Left lung (tissue), 14 donors: ENCODE measurements at places on chromosomes 16 and 17. TPM values are rescaled to one million over a fixed set of nuclear protein-coding genes. Genes with fewer than 3 reads are reported as not detected.

DNA sequence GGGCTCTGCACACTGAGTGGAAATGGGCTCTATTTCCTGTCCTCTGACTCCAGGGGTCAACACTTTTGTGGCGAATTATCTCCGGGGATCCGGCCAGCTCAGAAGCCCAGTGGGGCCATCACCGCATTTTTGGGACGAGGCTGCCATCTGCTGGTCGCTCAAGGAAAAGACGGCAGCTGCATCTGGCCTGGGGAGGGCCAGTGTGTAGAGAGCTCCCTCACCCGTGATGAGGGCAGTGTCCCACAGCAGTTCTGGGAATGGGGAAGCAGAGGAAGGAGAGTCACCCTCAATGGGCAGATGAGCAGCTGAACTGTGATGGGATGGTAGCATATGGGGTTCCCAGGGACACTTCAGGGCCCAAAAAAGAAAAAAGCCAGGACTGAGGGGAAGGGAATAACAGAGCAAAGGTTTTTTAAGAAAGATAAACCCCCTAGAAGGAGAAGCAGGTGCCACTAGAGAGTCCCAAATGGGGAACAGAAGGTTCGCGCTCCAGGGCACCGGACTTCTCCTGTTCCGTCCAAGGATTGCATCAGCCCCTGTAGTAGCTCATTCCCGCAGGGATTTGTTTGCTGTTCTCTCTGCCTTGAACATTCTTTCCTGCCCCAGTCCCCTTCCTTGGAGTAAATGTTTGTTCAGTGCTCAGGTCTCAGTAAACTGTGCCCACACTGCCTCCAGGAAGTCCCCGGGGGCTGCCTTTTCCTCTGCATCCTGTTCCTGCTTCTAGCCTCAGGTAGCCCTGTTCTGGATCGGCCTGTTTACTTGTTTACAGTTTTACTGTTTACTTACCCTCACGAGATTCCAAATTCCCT is 9.3 kb upstream of the ABCC12 start:
- no peak overlapping the region for H3K4me3 ChIP-seq
- H3K36me3 ChIP-seq = no peaks in the 10 kb centered on the region
- H3K27ac ChIP-seq = peak overlapping the region; percentile 54
- peak; percentile 83 for DNase-seq

GRCh38 chr16:51143196-51143977 is 7.7 kb downstream of the SALL1 start:
- H3K27me3 ChIP-seq = peaks cover 76% of the 10 kb centered on the region
- H3K27ac ChIP-seq = no peak overlapping the region
- DNase-seq = no peak
- H3K4me3 ChIP-seq = no peak overlapping the region
- no peaks in the 10 kb centered on the region for H3K4me1 ChIP-seq
- no peaks in the 10 kb centered on the region for H3K36me3 ChIP-seq

DNA sequence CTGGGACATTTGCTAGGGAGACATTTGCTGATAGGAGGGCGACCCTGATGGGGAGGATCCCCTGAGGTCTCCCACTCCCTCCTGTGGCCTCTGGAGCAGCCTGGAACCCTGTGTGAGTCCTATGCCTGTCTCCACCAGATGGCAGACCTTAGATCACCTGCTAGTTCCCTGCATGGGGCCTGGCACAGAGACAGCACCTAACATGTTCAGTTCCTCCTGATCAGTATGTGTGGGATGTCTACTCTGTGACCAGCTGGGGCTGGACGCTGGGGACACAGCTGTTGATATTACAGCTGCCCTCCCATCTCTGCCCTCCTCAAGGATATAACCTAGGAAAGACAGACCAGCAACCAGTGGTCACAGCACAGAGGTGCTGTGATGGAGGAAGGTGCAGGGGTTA is 1.1 kb upstream of the ADCY7 start:
- H3K36me3 ChIP-seq = no peaks in the 10 kb centered on the region
- no peak overlapping the region for H3K27ac ChIP-seq
- DNase-seq = no peak
- no peak overlapping the region for H3K4me3 ChIP-seq

DNA sequence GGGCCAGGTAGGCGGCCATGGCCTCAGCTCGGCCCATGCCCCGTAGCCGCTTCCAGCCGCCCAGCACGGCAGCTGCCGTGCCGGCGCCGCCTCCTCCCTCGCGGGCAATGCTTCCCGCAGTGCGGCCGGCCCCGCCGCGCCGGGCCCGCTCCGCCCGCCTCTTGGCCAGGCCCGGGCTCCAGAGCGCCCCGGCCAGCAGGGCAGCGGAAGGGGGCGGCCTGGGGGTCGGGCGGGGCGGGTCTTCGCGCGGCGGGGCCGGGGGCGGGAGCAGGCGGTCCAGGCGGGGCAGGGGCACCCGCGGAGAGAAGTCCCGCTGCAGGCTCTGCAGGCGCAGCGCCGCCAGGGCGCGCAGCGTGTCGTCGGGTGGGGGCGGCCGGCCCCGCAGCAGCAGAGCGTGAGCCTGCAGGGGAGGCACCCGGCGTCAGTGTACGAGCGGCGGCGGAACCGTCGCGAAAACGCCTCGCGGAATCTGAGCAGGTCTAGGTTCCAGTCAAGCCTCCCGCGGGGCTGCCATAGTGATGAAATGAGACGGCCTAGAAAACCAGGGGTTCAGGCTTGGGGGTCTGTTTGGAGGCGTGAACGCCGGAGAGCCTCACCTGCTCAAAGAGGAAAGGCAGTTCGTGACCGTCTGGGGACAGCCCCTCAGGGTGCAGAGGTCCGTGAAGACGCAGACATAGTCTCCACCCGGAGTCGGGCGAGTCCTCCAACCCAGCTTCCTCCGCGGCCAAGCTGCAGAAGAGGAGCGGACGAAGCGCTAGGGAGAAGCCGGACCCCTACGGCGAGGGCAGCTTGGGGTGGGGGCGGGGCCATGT is 6.6 kb downstream of the PLEKHH3 start:
- H3K27me3 ChIP-seq = no peaks in the 10 kb centered on the region
- peak overlapping the region; percentile 20 for H3K4me3 ChIP-seq

The TMEM114 gene
- total RNA-seq = not detected

DNA sequence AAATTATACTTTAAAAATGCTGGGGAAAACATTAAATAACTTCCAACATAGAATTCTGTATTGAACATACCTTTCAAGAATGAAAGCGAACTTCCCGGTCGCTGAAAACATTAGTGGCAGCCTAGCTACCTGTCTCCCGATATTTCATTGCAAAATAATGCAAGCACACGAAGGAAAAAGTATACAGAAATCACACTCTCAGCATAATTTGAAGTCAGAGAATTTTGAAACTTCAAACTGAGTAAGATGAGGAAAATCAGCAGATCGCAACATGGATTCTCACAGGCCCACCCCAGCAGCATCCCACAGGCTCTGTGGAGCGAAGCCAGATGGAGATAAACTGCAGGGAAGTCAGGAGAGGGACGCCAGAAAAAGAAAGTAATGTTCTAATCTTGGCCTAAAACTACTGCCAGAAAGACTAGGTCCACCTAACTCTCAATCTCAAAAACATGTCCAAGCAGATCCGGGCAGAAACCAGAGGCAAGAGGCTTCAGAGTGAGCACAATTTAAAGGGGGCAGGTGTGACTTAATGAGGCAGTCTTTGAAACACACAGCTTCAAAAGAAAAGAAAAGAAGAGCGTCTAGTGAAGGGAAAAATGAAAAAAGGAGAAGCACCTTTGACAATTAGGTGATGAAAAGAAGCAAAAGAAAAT is 4.8 kb upstream of the GOSR1 start:
- DNase-seq = no peak
- peaks cover 1% of the 10 kb centered on the region for H3K36me3 ChIP-seq
- no peak overlapping the region for H3K4me3 ChIP-seq
- no peak overlapping the region for H3K27ac ChIP-seq
- no peaks in the 10 kb centered on the region for H3K27me3 ChIP-seq

- no peaks in the 10 kb centered on the region for H3K27me3 ChIP-seq
- DNase-seq = peak; percentile 42
- no peak overlapping the region for H3K4me3 ChIP-seq
- H3K27ac ChIP-seq = no peak overlapping the region
- peaks cover 26% of the 10 kb centered on the region for H3K4me1 ChIP-seq
Observed at GRCh38 chr17:81101614-81102306, 63.5 kb upstream of the PVALEF start.

DNA sequence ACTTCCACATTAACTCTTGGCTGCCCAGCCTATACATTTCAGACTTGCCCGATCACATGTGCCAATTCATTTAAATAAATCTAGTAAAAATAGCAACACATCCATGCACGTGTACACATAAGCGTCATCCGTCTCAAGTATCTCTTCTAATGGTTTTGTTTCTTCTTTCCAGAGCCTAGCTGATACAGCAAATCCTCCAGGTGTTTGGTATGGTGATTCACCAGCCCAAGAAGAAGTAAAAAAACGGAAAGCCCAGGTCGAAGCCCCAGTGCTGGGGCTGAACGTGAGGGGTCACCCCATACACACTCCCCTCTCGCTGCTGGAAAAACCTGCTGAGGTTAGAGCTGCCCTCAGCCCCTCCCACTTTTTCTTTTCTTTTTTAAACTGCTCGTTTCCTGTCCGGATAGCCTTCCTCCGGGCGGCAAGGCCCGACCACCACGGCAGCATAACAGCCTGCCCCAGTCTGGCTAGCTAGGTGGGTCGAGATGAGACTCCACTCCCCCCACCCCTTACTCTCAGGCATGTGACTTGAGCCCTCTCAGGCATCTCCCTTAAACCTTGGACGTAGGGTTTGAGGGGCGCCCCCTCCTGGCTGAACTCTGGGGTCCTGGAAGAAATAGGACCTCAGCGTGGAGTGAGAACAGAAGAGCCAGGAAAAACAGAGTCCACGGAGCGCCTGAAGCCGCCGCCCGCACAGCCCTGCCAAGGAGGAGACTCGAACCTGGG is 13.9 kb upstream of the OR1F1 start:
- no peak for DNase-seq
- no peaks in the 10 kb centered on the region for H3K36me3 ChIP-seq
- peaks cover 100% of the 10 kb centered on the region for H3K27me3 ChIP-seq
- no peak overlapping the region for H3K4me3 ChIP-seq
- peaks cover 25% of the 10 kb centered on the region for H3K4me1 ChIP-seq

GRCh38 chr17:52035336-52035915 is 123.1 kb downstream of the CA10 start:
- no peaks in the 10 kb centered on the region for H3K4me1 ChIP-seq
- H3K27ac ChIP-seq = no peak overlapping the region
- DNase-seq = no peak

DNA sequence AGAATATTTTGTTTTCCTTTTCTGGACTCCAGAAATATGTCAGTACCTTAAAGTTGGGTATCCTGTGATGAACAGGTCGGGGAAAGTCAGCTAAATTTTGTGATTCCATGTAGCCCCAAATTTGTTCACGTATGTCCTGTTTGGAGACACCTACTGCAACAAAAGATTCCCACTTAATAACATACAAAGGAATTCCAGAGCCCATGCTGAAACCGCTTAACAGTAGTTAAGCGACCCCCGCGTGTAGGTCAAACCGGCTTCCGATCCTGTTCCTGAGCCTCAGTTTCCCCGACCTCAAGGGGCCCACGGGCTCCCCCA is 477 bp downstream of the MTHFSD start:
- H3K4me1 ChIP-seq = peaks cover 17% of the 10 kb centered on the region
- no peaks in the 10 kb centered on the region for H3K27me3 ChIP-seq
- DNase-seq = no peak
- H3K36me3 ChIP-seq = no peaks in the 10 kb centered on the region

The LRRC37B gene
- total RNA-seq = 11.4 TPM

DNA sequence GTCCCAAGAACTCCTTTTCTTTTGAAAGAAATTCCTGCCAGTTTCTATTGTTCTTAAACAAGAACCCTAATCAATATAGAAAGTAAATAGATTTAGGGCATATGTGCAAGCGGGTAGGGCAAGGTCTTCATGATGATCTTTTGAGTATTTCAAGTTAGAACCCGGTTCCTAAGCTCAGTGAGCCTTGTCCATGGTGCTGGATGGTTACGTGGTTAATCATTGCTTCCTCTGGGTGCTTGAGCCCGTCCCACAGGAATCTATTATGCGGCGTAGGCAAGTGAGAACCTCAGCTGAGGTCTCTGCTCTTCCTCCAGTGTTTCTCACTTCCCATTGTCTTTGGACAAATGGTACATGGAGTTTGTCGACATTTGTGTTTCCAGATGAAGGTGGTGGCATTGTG is 580.8 kb upstream of the EEF2KMT start:
- no peaks in the 10 kb centered on the region for H3K4me1 ChIP-seq
- no peak overlapping the region for H3K4me3 ChIP-seq
- peak; percentile 1 for DNase-seq
- H3K36me3 ChIP-seq = no peaks in the 10 kb centered on the region
- H3K27ac ChIP-seq = no peak overlapping the region

The CCL17 gene
- 1.1 TPM for total RNA-seq

The USP31 gene
- 17.7 TPM for total RNA-seq

DNA sequence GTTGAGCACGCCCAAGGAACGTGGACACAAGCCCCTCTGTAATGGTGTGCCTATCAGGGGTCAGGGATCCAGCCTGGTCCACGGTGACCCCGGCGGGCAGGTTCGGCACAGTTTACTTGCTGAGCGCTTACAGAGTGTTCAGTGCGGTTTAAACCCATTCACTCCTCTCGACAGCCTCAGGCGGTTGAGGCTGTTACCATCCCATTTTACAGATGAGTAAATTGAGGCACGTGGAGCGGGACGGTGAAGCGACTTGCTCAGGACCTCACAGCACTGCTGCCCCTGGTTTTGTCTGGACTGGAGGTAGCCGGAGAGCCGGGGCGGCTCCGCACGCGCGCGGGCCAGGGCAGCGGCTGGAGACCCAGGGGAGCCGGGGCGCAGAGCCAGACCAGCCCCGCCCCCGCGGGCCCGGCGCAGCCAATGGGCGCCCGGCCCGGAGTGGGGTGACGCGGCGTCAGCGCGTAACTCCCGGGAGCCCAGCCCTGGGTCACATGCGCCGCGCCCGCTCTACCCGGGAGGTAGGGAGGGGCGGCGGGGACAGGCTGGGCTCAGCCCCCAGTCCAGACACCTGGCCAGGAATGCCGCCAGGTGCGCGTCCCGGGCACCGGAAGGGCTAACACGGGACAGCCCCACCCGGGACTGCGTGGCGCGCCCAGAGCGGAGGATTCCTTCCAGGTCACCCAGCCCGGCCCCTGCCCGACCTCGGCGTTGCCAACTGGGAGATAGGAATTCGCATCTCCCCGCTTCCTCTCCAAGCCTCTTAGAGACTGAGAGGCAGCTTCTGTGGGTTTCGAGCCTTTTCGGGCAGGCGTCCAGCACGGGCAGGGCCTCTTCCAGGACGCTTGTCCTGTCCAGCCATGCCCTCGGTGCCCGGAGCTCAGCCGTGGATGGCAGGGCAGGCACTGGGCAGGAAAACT is 3.3 kb upstream of the SREBF1 start:
- peaks cover 46% of the 10 kb centered on the region for H3K4me1 ChIP-seq
- peak overlapping the region; percentile 55 for H3K4me3 ChIP-seq
- no peaks in the 10 kb centered on the region for H3K27me3 ChIP-seq
- peak; percentile 92 for DNase-seq
- H3K27ac ChIP-seq = peak overlapping the region; percentile 99
- no peaks in the 10 kb centered on the region for H3K36me3 ChIP-seq

The TBC1D16 gene
- total RNA-seq = 49.1 TPM

The CPNE7 gene
- total RNA-seq = 0.50 TPM

GRCh38 chr17:71759422-71760060 is 361.3 kb upstream of the SOX9 start:
- H3K4me1 ChIP-seq = no peaks in the 10 kb centered on the region
- no peak overlapping the region for H3K27ac ChIP-seq

The ATP2A1 gene
- total RNA-seq = 0.68 TPM

- H3K27ac ChIP-seq = peak overlapping the region; percentile 68
- no peak for DNase-seq
- H3K27me3 ChIP-seq = no peaks in the 10 kb centered on the region
- peaks cover 19% of the 10 kb centered on the region for H3K4me1 ChIP-seq
Observed at GRCh38 chr17:78876094-78876597, 26.9 kb downstream of the CEP295NL start.

- H3K4me1 ChIP-seq = peaks cover 39% of the 10 kb centered on the region
- H3K36me3 ChIP-seq = no peaks in the 10 kb centered on the region
- peak overlapping the region; percentile 78 for H3K4me3 ChIP-seq
- peak overlapping the region; percentile 96 for H3K27ac ChIP-seq
- DNase-seq = peak; percentile 90
Observed at GRCh38 chr17:74987909-74988711, 678 bp downstream of the CDR2L start.
